LoVo (cell line): ENCODE measurements at places on chromosomes 6 and 20.

GRCh38 chr20:38434770-38435554 is at the start of gene SNHG17:
TSS of gene SNHG17 (minus strand) at chr20:38435328.
- peak; percentile 90 for DNase-seq

GRCh38 chr20:51187261-51187660 is 164.4 kb upstream of the KCNG1 start:
- DNase-seq = no peak

DNA sequence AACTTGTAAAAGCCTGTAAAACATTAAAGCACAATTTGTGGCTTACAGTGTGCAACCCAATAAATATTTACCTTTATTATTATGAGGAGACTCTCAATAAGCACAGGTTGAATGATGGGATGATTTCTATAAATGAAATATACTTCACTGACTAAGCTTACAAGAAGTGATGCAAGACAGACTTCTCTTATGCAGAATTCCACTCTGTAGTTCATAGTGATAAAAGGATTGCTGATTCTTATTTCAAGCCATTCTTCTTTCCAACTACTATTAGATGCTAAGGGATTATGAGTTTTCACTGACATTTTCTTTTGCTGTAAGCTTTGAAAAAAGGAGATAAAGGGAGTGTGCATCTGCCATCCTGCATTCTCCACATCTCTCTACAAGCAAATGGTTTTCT is 149.0 kb upstream of the ARG1 start:
- DNase-seq = no peak

DNA sequence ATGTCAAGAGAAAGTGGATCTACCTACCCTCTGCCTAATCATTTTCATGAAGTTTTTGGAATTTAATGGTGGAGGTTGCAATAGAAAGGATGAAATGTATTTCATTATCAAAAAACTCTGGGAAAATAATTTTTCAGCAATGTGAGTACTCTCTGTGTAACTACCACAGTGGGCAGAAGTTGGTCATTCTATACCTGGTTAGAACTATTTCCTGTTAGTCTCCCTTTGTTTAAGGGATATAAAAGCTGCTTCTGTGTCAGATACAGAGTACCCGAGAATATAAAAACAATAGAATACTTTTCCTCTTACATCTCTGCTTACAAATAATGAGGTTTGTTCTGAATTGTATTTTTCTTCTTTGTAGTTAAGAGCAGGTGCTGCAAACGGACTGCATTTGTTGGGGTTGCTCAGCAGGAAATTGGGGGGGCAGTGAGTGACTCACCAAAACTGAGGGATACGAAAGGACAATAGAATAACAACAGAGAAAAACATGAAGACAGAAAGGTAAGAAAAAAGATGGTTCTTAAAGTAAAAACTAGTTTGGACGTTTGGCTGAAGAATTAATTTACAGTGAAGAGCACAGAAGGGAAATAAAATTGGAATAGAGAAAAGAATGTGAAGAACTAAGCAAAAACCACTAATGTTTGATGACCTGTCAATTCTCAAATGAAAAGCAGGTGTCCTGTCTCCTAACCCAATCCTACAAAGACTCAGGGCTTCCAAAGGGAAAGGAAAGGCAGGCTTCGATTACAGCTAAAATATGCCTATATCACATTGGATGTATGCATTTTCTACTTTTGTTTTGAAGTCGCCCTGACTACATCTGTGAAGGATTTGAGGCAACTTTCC is 703.1 kb downstream of the RFPL4B start:
- DNase-seq = no peak

DNA sequence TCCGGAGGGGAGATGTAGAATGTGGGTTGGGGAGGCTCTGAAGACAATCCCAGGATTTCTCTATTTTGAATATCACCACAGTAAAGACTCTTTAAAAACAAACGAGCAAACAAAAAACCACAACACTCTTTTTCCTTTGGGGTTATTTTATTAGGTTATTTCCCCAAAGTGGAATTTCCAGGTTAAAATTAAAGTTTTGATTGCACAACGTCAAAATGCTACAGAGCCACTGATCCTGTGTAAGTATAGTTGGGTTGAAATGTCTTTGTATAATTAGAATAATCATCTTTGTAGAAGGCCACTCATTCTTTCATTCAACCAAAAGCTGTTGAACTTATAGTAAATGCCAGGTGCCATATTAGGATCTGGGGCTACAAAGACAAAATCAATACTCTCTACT is 19.6 kb upstream of the PIM1 start:
- no peak for DNase-seq

GRCh38 chr6:106247733-106248132 is 77.8 kb downstream of the ATG5 start:
- no peak for DNase-seq

- DNase-seq = no peak
These were observed 230.8 kb downstream of the LRFN2 start for GRCh38 chr6:40356242-40356910.

DNA sequence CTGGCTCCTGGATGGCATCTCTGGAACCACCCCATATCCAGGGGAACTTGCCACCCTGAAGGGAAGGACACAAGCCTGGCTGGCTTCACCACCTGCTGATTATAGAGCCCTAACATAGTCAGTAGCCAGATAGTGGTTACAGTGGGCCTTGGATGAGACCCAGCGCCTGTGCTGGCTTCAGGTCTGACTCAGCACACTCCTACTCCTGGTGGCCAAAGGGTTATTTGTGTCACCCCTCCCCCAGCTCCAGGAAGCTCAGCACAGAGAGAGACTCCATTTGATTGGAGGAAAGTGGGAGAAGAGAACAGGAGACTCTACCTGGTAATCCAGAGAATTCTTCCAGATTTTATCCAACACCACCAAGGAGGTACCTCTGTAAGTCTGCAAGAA is 12.8 kb downstream of the SNX14 start:
- peak; percentile 20 for DNase-seq

DNA sequence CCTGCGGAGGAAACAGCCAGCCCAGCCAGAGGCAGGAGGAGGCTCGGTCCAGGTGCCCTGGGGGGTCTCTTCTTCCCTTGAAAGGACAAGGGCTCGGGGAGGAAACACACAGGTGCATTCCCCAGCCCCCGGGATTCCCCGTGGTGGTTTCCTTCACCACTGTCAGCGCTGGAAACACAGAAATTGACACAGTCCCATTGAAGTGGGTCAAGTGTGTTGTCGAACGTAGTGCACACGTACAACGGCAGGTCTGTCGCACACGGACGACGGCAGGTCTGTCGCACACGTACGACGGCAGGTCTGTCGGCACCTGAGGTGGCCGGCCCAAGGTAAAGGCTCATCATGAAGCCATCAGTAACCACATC is 80.9 kb downstream of the DLL1 start:
- DNase-seq = no peak
